ENCODE measurements at places on chromosomes 5 and 9. TPM values are rescaled to one million over a fixed set of nuclear protein-coding genes. Genes with fewer than 3 reads are reported as not detected.

Gene FGF1
- total RNA-seq: not detected

Gene GADD45G
- total RNA-seq: 8.9 TPM

Gene MLANA
- total RNA-seq: not detected

Gene ANXA6
- total RNA-seq: 538 TPM

Gene GPR150
- total RNA-seq: 1.0 TPM

Gene COL23A1
- 0.60 TPM for total RNA-seq

Gene EMB
- 188 TPM for total RNA-seq

Gene GGTA1
- total RNA-seq: not detected
